ENCODE measurements at places on chromosomes 3 and 15.

DNA sequence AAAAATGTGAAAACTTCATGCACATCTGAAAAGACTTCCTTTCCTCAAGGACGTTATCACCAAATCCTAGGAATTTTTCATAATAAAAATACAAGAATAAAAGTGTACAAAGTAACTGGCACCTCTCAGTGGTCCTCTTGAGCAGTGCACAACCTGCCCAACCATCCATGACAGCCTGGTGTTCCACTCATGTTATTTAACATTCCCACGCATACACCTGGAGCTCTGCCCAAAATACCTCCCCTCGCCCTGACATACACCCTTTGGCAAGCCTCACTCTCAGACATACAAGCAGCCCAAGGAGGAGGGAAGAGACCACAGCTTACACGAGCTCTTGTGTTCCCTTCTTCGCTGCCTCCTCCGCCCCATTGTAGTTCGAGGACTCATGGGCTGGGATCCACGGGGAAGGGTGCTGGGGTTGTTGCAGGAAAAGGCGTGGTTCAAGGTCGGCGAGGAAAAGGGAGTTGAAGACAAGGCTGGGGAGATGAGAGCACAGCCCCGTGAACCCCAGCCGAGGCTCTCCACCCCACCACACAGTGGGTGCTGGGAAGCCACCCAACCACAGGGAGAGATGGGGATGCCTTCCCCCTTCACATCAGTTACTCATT is 23.3 kb downstream of the GRIP2 start:
- no peak for DNase-seq

DNA sequence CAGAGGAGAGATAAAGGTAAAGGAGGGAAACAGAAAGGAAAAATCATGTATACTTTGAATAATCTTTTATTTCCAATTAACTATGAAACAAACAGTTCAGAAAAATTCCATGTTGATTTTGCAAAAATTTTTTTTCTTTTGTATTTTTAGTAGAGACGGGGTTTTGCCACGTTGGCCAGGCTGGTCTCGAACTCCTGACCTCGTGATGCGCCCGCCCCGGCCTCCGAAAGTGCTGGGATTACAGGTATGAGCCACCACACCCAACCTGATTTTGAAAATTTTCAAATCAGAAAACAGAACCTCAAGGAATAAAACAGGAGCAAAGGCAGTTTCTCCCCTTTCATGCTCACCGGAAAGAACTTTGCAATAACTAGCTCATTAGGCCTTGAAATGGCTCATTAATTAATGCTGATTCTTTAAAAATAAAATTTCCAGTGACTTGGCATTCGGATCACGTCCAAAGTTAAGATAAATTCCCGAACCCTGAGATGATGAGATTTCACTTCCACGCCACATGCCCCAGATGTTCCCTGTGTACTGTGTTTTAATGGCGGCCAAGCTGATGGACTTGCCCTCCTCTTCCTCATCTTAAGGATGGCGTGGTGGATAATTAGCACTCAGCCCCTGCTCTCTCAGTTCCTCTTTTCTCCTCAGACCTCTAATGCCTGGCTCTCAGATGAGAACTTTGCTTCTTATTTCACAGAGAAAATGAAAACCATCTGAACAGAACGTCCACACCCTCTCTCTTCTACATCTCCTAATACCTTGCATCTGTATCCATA is 10.8 kb downstream of the BCL2L10 start:
- DNase-seq, result no peak

- DNase-seq, result no peak
These were observed 201.1 kb upstream of the BHLHE40 start for GRCh38 chr3:4778119-4778518.

DNA sequence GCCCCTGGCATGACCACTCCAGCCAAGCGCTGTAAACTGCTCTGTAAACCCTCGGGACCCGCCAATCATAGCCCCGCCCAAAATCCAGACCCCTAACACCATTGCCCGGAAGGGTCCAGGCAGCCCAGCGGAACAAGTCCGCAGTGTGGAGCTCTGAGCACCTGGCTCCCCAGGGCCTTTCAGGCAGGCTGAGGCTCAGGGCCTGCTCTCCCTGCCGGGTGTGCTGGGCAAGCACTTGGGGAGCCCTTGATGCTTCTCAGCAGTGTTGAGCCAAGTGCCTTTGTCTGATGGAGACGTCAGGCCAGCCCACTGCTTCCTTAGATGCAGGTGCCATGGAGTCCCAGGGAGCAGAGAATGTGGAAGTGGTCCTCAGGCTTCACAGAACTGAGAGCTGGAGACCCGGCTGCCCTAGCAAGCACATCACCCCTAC is 106.2 kb downstream of the TLE3 start:
- no peak for DNase-seq

DNA sequence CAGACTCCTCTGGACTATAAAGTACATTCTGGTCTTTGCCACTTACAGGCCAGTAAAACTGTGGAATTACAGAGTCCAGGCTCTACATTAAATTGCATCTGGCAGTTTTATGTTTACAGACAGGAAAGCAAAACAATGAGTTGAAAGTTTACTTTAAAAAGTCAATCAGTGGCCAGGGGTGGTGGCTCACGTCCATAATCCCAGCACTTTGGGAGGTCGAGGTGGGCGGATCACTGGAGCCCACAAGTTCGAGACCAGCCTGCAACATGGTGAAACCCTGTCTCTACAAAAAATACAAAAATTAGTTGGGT is 53.8 kb downstream of the TM4SF4 start:
- DNase-seq, result no peak

- no peak for DNase-seq
These were observed 98.6 kb downstream of the FOXB1 start for GRCh38 chr15:60102748-60103147.

DNA sequence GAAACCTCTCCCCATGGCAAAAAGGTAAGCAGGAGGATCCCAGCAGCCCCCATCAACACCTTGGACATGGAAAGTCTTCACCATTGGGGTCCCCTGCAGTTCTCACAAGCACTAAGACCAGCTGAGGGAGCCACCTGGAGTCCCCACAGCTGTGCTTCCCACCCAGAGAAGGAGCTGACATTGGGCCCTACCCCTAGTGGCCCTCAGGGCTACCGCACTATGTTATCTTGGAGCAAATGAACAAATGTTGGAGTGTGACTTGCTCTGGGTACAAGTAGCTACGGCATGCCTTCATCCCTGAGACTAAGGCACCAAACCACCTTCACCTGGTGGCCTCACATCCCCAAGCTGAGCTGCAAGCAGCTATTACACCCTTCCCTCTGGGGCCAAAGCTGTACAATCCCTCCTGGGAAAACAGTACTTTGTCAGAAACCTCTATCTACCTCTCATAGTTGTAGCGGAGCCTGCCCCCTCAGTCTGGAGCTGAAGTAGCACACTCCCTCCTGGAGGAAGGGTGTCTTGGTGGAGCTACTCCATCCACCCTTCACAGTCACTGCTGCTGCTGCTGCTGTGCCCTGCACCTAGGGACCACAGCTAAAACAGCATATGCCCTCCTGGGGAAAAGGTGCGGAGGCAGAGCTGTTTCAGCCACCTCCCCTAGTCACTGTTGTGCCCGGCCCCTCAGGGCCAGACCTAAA is 42.7 kb downstream of the SERP1 start:
- DNase-seq, result no peak

DNA sequence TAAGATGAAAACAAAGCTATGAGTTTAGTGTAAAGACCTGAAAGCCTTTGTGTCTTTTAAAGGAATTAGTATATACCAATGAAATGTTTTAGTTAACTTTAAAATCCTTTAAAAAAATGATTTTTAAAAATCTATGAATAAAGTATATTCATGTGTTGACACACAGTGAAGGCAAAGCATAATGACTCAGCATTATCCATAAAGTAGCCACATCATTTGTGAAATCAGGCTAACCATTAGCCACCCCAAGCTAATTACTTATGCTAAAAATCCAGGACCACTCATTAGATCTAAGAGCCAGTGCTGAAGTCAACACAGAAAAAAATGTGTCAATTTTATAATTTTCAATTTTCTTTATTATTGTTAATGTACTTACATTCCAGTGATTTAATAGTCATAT is 310.2 kb downstream of the TBC1D5 start:
- DNase-seq, result no peak

GRCh38 chr3:184171562-184171961 is 3.1 kb upstream of the AP2M1 start:
- DNase-seq, result no peak

Data from stimulated activated naive CD4-positive, alpha-beta T cell (primary cell).